Neural crest cell (in vitro differentiated cells): ENCODE measurements at places on chromosomes 1 and 21. TPM values are rescaled to one million over a fixed set of nuclear protein-coding genes. Genes with fewer than 3 reads are reported as not detected.

The MTX1 gene
- total RNA-seq: 36.0 and 38.3 TPM in 2 replicates

The HJV gene
- not detected in 2 replicates for total RNA-seq

The NHLH1 gene
- 10.0 and 10.6 TPM in 2 replicates for total RNA-seq

- H3K4me3 ChIP-seq: no peak overlapping the region
- no peak overlapping the region for H3K27ac ChIP-seq
- H3K27me3 ChIP-seq: no peaks in the 10 kb centered on the region
- DNase-seq: no peak
- peaks cover 19% of the 10 kb centered on the region for H3K36me3 ChIP-seq
Observed at GRCh38 chr1:74748960-74749359, 16.0 kb downstream of the TYW3 start.

The BARHL2 gene
- total RNA-seq: not detected in 2 replicates

DNA sequence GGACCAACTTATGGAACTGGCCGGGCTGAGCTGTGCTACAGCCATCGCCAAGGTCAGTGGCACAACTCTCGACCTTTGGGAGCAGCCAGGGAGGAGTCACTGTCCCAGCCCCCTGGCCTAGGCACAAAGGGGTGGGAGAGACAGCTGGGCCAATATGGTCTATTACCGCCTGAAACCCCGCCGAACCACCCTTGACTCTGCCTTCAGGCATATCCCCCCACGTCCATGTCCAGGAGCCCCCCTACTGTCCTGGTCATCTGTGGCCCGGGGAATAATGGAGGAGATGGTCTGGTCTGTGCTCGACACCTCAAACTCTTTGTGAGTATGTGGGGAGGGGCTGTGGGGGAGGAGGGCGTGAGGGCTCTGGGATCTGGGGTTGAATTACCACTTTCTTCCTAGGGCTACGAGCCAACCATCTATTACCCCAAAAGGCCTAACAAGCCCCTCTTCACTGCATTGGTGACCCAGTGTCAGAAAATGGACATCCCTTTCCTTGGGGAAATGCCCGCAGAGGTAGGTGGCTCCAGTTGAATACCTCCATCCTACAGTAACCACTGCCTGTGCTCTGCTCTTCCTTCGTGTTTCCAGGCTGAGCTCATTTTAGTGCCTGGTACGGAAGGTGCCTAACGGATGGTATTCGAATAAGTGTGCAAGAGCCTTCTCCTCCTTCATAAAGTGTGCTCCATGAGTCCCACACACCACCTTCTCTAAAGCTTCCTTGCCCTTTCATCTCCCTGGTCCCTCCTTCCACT, 758 bp downstream of the NAXE start:
- no peaks in the 10 kb centered on the region for H3K27me3 ChIP-seq
- peaks cover 30% of the 10 kb centered on the region for H3K4me1 ChIP-seq
- DNase-seq: no peak
- peak overlapping the region; percentile 94 for H3K4me3 ChIP-seq
- peaks cover 13% of the 10 kb centered on the region for H3K36me3 ChIP-seq

DNA sequence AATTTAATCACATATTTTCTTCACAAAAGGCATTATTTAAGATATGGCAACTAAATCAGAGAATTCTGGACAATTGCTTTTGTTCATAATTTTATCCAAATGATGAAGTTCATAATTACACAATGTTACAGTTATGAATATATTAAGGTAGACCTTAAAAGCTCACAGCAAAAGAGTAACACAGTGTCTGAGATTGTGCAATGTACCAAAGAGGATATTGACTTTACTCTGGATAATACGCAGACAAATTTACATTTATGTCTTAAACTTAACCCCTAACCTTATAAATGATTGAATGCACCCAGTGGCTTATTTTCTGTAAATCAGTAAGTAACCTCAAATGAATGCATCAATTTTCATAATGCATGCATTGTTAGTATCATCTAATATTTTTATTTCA, 216.2 kb upstream of the SAMSN1 start:
- DNase-seq: no peak
- no peaks in the 10 kb centered on the region for H3K27me3 ChIP-seq
- H3K4me1 ChIP-seq: no peaks in the 10 kb centered on the region
- H3K4me3 ChIP-seq: no peak overlapping the region
- H3K36me3 ChIP-seq: no peaks in the 10 kb centered on the region
- no peak overlapping the region for H3K27ac ChIP-seq
